Stomach (tissue), 19 donors: ENCODE measurements at places on chromosomes 13 and 19. TPM values are rescaled to one million over a fixed set of nuclear protein-coding genes. Genes with fewer than 3 reads are reported as not detected.

Gene KASH5
- not detected for polyA plus RNA-seq

Gene VSTM1
- not detected for polyA plus RNA-seq

DNA sequence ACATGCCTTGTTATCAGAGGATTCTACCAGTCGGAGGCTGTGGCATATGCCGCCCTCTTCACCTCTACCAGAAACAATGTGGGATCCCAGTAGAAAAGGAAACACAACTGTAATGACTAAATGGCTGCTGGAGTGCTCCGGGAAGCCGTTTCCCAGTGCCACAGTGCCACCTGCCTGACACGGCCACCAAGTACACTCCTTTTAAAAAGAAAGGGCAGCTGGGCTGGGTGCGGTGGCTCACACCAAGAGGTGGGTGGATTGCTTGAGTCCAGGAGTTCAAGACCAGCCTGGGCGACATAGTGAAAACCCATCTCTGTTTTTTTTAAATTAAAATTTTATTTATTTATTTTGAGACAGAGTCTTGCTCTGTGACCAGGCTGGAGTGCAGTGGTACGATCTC, 67.3 kb downstream of the TRPM4 start:
- H3K36me3 ChIP-seq: no peaks in the 10 kb centered on the region
- H3K4me1 ChIP-seq: no peaks in the 10 kb centered on the region
- no peak overlapping the region for H3K4me3 ChIP-seq

DNA sequence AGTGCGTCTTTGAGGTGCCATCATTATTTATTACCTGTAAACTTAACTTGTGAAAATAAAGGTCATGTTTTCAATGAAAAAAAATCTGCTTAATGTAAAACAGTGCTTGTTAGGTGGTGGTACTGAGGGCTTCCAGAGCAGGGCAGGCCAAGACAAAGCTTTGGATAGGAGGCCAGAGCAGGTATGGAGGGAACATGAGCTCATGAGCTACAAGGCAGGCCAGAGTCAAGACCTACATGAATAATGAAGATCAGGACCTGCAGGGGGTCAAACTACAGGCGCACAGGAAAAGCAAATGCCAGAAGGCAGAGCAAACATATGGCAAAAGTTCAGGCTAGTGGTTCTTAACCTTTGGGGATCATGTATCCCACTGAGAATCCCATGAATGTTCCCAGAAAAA, 343.5 kb downstream of the GPC5 start:
- no peak overlapping the region for H3K27ac ChIP-seq
- H3K27me3 ChIP-seq: no peaks in the 10 kb centered on the region
- DNase-seq: no peak
- H3K4me3 ChIP-seq: no peak overlapping the region
- H3K4me1 ChIP-seq: no peaks in the 10 kb centered on the region
- no peaks in the 10 kb centered on the region for H3K36me3 ChIP-seq

- no peaks in the 10 kb centered on the region for H3K36me3 ChIP-seq
- H3K27me3 ChIP-seq: no peaks in the 10 kb centered on the region
- H3K4me3 ChIP-seq: no peak overlapping the region
- H3K4me1 ChIP-seq: no peaks in the 10 kb centered on the region
- H3K27ac ChIP-seq: no peak overlapping the region
Observed at GRCh38 chr13:93280688-93281087, 54.1 kb downstream of the GPC6 start.
